ENCODE measurements at places on chromosomes 3 and 15.

DNA sequence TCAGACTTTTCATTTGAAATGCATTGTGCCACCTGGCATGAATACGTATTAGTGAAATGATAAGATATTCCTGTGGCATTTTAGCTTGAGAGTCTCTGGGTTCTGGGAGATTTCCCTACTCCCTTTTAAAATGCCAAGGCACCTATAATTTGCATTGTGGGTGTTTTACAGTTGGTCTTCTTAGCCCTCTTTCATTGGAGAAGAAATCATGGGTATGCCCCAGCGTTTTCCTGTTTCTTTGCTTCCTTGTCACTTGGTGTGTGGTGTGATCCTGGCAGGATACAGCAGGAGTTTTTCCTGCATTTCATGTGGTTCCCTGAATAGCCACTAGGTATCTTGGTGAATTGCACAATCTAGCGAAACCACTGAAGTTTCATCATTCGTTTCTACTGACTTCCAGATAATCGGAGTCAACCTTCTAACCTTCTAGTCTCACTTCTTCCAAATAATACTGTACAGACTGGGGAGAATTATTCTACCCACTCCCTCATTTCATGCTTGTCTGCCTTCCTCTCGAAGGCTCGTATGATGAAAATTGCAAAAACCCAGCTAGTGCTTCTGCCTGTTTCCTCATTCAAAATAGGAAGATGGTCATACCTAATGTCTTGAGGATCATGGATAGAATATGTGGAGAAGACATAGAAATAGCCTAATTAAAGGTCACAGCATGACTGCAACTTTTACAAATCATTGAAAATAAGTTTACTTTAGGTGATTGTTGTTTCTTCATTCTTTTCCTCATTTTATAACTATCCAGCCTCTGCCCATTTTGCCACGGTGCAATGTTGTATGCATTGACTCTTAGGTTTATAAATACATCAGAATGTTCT is 2.6 kb downstream of the BHLHE40 start:
- DNase-seq: peak; percentile 88

DNA sequence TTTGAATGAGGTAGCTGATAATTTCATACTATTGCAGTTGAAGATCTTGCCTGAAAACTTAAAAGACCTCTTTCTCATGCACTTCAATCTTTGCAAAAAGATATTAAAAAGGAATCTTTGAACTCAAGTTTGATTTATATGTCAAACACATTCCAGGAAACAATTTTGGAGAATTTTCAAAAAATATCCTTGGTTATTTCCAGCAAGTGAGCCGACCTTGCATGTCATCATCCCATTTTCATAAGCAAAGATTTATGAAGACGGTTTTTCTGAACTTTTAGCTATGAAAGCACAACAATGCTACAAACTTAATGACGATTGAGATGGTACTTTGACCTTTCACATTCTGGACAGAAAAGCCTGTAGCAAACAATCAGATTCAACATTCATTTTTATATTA is 95.6 kb downstream of the RFX7 start:
- DNase-seq: no peak

- DNase-seq: no peak
Observed at GRCh38 chr3:15756505-15756904, 41.3 kb downstream of the ANKRD28 start.

DNA sequence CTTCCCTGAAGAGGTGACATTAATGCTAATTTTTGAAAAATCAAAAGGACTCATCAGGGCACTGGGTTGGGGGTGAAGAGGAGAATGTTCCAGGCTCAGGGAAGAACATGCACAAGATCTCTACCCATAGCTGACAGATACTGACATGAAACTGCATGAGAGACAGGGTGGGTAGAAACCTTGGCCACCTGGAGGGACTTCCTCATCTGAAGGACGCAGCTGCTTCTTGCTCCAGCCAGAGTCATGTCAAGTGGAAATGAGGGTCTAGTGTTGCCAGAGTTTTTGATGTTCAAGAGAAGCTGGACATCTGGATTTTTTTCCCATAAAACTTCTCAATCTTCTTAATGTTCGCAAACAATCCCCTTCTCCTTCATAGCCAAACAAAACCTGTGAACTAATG is 29.7 kb downstream of the AMOTL2 start:
- no peak for DNase-seq

- DNase-seq: no peak
Observed at GRCh38 chr15:28880680-28881079, 5.1 kb upstream of the APBA2 start.

- DNase-seq: no peak
Observed at GRCh38 chr3:162540421-162540820, 1043.8 kb downstream of the OTOL1 start.

GRCh38 chr3:74443102-74443501 is 171.4 kb downstream of the CNTN3 start:
- DNase-seq: no peak

- DNase-seq: no peak
Observed at GRCh38 chr3:139465636-139466035, 10.7 kb downstream of the RBP2 start.
